ENCODE measurements at places on chromosomes 5 and 9.

DNA sequence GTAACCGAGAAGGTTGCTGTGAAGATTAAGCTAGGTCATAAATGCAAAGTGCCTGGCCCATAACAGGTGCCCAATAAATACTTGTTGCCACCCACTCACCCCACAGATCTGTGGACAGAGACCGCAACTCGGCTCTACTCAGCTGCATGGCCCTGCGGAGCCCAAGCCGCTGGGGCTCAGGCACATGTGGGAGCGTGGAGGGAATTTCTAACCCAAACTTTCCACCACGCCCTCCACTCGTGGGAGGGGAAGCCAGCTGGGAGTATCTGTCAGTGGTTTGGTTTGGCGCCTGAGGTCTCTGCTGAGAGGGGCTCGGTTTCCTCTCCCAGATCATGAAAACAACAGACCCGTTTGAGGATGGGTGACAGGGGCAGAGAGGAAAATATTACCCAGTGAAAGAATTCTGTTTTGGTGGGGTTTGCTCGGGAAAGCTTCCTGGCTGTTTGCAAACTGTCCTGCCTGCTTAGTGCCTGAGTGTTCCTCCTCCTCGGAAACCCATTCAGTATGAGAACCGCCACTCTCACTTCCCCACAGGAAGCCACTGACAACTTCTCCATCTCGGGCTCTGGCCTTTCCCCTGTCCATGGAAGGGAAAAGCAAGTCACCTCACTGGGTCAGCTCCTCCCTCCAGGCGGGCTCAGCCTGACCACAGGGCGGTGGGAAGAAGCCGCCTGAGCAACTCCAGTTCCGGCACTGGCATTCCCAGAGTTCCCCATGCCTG is 60.1 kb downstream of the RGS3 start:
- DNase-seq = no peak

DNA sequence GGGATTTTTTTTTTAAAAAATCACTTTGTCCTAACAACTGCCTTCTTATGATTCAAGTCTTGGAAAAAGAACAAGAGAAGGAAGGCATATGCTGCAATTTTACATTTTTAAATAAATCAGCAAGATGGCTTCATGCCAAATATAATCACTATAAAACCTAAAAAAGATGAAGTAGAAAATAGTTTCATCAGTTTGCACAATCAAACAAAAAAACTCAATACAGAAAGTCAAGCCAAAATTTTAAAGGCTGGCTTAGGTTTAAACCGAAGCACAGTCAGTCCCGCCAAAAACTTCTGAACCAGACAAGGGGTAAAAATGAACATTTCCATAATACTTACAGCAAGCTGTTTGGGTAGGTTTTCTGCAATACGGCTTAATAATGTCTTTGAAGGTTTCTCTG is 57.3 kb downstream of the ZFR start:
- no peak for DNase-seq

DNA sequence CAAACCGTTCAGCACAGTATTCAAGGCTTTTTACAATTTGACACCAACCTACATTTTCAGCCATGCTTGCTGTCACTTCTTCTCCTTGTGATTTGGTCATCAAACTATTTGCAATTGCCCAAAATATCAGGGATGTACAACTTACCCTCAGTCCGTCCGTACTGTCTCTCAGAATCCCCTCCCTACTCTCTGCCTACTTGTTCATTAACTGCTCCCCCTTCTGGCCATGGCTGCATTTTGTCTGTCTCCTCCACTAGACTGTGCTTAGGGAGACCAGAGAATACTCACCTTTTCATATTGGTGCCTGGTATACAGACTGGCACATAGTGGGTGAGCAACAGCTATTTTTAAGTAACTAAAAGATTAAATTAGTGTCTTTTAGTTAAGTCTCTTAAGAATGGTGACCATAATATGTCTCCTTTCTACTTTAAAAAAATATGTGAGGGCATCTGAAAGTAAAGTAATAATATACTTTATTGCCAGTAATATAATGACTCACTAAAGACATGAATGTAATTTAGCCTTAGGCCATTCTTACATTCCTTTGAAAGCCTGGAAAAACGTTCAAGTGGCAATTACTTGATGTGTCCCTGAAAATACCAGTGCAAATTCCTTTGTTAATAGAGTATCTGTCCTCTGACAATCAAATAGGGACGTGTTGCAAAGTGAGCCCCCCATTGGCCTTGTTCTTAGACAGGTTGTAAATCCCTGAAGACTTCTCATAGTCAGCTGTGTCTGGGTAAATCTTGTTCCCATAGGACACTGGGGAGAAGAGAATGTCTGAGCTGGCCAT is 27.8 kb downstream of the PRLR start:
- DNase-seq = peak; percentile 37

DNA sequence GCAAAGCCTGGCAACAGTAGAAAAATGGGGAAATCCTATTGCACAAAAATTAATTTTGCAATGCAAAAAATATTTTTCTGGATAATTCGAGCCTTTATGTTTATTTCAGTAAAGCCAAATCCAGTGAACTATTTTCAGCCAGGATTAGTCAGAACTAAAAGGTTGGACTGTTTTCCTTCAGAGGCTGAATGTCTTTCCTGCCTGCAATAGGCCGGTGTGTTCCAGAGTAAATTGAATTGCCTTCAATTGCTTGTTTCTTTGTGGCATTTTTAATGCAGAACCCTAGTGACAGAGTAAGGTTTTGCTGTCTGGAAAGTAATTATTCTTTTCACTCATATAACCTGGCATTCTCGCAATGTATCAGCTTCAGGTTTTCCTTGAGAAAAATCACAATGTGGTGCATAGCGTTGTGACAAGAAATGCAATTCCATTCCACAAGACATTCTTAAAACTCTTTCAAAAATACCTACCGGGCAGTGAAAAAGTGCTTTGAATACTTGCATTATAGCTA is 183.7 kb downstream of the GLIS3 start:
- no peak for DNase-seq

GRCh38 chr5:16467363-16468219 is 2.0 kb upstream of the ZNF622 start:
- DNase-seq = peak; percentile 49

- DNase-seq = no peak
Measured at GRCh38 chr9:68780720-68781119, 75.7 kb downstream of the PIP5K1B start.

DNA sequence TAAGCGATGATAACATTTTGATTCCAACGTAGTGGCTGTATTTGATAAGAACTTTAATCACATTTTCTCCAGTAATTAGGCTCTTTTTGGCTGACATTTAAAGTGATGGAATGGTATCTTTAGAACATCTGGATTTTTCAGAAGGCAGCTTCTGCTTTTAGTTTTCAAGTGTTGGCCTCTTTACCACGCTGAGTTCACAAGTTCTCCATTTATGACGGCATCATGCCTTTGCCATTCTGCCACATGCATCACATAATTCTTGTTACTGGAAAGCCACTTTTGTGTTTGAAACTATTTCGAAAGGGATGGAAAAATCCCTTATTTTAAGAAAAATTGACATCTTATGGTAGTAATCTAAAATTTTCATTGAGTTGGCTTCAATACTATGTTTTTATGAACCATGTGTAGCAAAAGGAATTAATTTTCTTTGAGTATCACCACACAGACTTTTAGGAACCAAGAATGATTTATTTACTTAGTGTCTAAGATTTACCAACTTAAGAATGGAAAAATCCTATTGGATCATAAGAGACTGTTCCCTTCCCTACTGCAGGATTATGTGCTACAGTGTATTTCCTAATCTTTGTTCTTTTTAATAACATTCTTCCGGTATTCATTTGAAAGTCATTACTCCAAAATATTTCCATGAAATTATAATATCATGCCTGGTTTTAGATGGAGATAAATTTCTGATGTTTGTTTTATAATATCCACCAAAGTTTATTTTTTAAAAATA is 344.2 kb downstream of the ADGRV1 start:
- DNase-seq = no peak

DNA sequence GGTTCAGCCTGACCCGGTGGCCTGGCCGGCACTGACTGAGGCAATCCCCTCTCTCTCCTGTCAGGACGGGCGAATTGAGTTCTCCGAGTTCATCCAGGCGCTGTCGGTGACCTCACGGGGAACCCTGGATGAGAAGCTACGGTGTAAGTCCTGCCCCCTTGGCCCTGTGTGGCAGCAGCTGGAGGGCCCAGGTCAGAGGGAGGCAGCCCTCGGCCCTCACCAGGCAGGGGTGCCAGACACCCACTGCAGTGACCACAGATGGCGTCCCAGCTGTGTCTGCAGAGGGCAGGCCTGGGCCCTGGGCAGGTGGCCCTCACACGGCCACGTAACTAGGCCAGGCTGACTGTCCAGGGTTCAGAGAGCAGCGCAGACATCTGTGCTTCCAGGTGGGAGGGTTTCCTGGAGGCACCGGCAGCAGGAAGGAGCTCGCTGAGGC is 45.9 kb upstream of the HMCN2 start:
- DNase-seq = no peak

- no peak for DNase-seq
Measured at GRCh38 chr9:117549444-117549843, 134.6 kb upstream of the ASTN2 start.

GRCh38 chr5:139275536-139275935 is 18.0 kb upstream of the MATR3 start:
- no peak for DNase-seq

DNA sequence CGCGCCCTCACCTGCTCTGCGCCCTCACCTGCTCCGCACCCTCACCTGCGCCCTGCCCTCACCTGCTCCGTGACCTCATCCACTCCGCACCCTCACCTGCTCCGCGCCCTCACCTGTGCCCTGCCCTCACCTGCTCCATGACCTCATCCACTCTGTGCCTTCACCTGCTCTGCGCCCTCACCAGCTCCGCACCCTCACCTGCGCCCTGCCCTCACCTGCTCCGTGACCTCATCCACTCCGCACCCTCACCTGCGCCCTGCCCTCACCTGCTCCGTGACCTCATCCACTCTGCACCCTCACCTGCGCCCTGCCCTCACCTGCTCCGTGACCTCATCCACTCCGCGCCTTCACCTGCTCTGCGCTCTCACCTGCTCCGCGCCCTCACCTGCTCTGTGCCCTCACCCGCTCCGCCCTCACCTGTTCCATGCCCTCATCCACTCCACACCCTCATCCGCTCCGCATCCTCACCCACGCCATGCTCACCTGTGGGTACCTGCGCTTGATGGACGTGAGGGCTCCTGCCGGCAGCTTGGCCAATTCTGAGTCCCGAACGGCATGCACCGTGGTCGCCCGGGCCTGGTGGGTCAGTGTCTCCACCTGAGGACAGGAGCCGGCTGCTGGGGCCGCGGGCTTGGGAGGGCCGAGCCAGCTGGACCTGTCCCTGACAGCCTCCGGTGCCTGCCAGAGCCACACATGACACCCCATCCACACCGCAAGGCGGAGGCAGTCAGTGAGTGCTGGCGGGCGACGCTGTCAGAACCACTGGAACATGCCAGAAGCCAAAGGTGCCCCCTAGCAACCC is 35.6 kb upstream of the NSMF start:
- DNase-seq = no peak

DNA sequence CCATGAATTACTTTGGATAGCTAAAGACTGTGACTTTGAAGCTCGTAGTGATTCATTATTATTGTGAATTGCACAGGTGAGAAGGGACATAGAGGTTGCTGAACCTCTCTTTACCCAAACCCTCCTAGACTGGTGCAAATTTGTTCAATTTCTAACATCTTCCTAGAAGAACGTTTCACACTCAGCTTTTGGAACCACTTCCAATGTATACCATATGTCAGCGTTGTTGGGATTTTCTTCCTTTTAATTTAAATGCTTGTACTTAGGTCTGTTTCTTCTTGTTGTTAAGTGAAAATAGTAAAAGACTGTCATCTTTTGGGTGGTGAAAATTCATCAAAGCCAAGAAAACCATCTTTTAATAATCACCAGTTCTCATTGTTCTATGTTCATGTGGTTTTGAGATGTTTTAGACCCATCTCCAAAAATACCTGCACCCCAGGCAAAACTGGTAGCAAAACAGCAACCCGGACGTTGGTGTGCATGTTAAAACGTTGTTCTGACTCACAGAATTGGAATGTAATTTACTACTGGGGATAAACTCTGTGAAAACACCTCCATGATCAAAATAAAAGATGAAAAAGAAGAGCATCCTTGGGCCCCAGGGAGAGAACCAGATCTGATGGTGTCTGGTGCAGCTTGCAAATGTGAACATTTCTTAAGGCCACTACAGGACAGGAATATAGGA is 238.3 kb downstream of the NPR3 start:
- DNase-seq = no peak

GRCh38 chr5:8807636-8808035 is 738.2 kb downstream of the SEMA5A start:
- no peak for DNase-seq

- DNase-seq = no peak
Measured at GRCh38 chr5:125750861-125751186, 672.4 kb upstream of the GRAMD2B start.

DNA sequence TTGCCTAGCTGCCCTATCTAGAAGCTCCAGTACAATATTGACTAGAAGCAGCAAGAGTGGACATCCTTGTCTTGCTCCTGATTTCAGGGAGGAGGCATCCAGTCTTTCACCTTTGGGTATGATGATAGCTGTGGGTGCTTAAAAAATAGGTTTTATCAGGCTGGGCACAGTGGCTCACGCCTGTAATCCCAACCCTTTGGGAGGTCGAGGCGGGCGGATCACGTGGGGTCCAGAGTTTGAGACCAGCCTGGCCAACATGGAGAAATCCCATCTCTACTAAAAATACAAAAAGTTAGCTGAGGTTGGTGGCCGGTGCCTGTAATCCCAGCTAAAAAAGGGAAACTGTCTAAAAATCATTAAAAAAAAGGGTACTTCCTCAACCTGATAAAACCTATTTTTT is 2.0 kb upstream of the CAMSAP1 start:
- DNase-seq = peak; percentile 22

- DNase-seq = no peak
Measured at GRCh38 chr5:84680908-84681307, 296.2 kb upstream of the EDIL3 start.

- DNase-seq = no peak
Measured at GRCh38 chr5:141559461-141559860, 59.3 kb downstream of the DIAPH1 start.

GRCh38 chr5:127804886-127805426 is 101.8 kb downstream of the CCDC192 start:
- no peak for DNase-seq

Data from hematopoietic multipotent progenitor cell treated with erythropoietin and hydrocortisone succinate and interleukin-3 and kit ligand, for 8 days (in vitro differentiated cells).